NCI-H748 treated with DMSO at 0.1 percent for 48 hours (cell line): ENCODE measurements at places on chromosomes 5 and 9.

DNA sequence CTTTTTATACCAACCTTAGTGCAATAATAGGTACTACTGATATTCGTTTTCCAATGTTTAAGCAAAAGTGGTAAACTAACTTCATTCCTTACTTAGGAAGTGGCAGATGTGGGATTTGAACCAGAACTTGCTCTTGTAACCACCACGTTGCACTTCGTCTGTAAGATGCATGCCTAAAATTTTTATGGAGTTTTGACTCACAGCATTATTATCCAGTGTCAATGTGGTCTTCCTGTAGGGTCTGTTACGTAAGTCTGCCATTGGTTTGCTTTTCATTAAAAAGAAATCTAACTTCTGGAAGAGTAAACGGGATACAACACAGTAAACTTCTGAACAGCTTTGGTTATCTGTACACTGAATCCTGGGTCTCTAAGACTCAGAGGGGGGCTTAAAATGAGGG, 521.0 kb upstream of the WWC1 start:
- no peak for DNase-seq

DNA sequence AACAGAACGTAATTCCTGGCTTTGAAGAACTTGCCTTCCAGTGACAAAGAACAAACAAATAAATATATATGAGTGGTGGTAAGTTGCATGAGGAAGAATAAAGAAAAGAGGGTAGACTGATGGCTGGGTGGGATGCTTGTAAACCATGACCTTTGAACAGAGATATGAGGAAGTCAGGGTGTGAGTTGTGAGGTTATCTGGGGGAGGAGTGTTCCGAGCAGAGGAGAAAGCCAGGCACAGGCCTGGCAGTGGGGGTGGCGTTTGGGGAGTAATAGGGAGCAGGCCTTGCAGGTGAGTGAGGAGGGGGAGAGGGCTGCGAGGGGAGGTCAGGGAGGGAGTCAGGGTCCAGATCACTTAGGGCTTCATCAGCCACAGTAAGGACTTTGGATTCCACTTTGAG, 213.4 kb downstream of the PTTG1 start:
- no peak for DNase-seq

DNA sequence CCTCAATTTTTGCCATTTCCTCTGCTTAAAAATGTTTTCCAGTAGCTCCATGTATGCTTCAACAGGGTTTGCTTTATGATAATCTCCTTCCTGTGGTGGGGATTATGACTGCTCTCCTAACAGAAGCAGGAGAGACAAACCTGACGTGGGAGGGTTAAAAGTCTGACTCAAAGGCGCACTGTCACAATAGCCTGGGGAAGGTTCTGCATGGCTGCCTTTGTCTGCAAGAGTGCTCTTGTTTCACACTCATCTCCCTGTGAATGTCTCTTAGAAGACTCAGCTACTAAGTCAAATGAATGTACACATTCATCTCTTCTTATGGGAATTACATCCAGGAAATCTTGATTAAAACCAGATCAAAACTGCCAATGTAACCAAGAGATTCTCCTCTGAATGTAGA, 90.9 kb upstream of the MTAP start:
- no peak for DNase-seq

DNA sequence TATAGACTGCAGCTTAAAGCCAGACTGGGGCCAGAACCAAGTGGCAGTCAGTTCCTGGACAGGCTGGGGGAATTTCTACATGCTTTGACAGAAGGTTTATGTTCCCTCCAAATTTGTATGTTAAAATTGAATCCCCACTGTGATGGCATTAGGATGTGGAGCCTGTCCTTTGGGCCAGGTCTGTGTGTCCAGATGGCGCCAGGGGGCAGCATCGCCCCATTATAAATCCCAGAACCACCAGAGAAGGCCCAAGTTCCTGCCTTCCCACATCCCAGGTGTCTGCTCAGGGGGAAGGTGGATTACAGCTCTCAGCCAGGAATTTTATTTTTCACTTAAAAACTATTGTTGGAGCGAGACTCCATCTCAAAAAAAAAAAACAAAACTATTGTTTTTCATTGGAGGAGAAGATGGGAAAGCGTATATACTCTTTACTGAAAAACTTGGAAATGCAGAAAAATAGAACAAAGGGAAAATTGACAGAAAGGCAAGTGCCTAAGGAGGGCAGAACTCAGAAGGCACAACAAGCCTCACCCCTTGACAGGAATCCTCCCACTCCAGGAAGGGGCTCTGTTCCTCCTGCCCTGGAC, 5.0 kb downstream of the IL3 start:
- peak; percentile 19 for DNase-seq

GRCh38 chr9:15999422-16000339, 446.8 kb downstream of the CCDC171 start:
- DNase-seq, result no peak

- no peak for DNase-seq
Observed at GRCh38 chr5:41432481-41433253, 77.7 kb downstream of the PLCXD3 start.

- no peak for DNase-seq
Observed at GRCh38 chr5:122126177-122126755, 3.1 kb upstream of the ZNF474 start.
